ENCODE measurements at places on chromosomes 13 and 19. TPM values are rescaled to one million over a fixed set of nuclear protein-coding genes. Genes with fewer than 3 reads are reported as not detected.

The ITGBL1 gene
- 74.1 TPM for total RNA-seq

The SH2D3A gene
- 0.45 TPM for total RNA-seq

The ZNF415 gene
- 12.6 TPM for total RNA-seq

The MTUS2 gene
- not detected for total RNA-seq

The P2RY11 gene
- 9.9 TPM for total RNA-seq

The ZNF69 gene
- total RNA-seq, result 7.4 TPM

The CEACAM8 gene
- total RNA-seq, result 1.3 TPM

The ZNF813 gene
- total RNA-seq, result 3.3 TPM

The TMEM143 gene
- total RNA-seq, result 11.2 TPM

The SERP2 gene
- total RNA-seq, result 9.6 TPM

The ZBTB32 gene
- total RNA-seq, result 0.18 TPM

The PNMA8C gene
- total RNA-seq, result not detected

The NALCN gene
- 8.8 TPM for total RNA-seq

The PPM1N gene
- total RNA-seq, result 1.8 TPM

The ZNF414 gene
- 22.2 TPM for total RNA-seq

The SLC46A3 gene
- 10.1 TPM for total RNA-seq

The RASIP1 gene
- total RNA-seq, result 28.0 TPM

The NKPD1 gene
- total RNA-seq, result not detected

The ODAD3 gene
- total RNA-seq, result 0.31 TPM

Data from sciatic nerve (tissue), 2 donors.